Immature natural killer cell (primary cell): ENCODE measurements at places on chromosomes 2 and 18. TPM values are rescaled to one million over a fixed set of nuclear protein-coding genes. Genes with fewer than 3 reads are reported as not detected.

Gene CAMKMT
- polyA plus RNA-seq: 11.7 TPM

Gene CHRND
- polyA plus RNA-seq: not detected

Gene INPP5D
- polyA plus RNA-seq: 307 TPM

Gene KCNE4
- polyA plus RNA-seq: not detected

Gene MROH2A
- polyA plus RNA-seq: not detected

Gene STPG4
- polyA plus RNA-seq: not detected

Gene PTPRN
- 0.41 TPM for polyA plus RNA-seq

Gene FBXO41
- polyA plus RNA-seq: 1.2 TPM

Gene FBXO48
- polyA plus RNA-seq: 0.28 TPM

Gene CYP27A1
- 0.34 TPM for polyA plus RNA-seq

Gene CROCC2
- polyA plus RNA-seq: not detected

Gene CHRNG
- not detected for polyA plus RNA-seq

Gene NT5DC4
- polyA plus RNA-seq: 0.24 TPM

Gene CNRIP1
- polyA plus RNA-seq: not detected

Gene NGEF
- polyA plus RNA-seq: not detected

Gene TLX2
- polyA plus RNA-seq: not detected

Gene CRYBA2
- polyA plus RNA-seq: not detected

Gene CD226
- polyA plus RNA-seq: 59.9 TPM
